ENCODE measurements at places on chromosomes 11 and 22.

- no peak for DNase-seq
Measured at GRCh38 chr11:60971520-60971919, at the start of gene CD6. TSS of gene CD6 (plus strand) at chr11:60971680. CDS start at chr11:60971866, 186 bp downstream.

- DNase-seq = no peak
Measured at GRCh38 chr11:77410076-77410827, 63.6 kb downstream of the PAK1 start.

DNA sequence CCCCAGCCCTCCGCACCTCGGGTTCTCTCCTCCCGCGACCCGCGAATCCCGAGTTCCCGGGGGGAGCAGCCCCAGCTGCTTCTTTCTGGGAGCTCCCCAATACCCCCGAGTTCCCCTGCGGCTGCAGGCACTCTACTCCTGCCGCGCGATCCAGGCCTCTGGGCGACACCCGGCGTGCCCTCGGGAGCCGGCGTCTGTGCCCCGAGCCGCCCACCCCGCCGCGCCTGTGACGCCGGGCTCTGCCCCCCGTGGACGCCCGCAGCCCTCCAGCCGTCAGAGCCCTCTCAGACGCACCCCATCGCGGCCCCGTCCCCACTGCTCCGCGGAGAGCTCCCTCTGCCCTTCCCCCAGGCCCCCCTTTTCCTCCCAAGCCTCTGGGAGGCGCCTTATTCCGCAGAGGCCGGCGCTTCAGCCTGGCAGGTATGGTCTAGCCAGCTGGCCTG is 422 bp downstream of the GLB1L2 start:
- DNase-seq = no peak

DNA sequence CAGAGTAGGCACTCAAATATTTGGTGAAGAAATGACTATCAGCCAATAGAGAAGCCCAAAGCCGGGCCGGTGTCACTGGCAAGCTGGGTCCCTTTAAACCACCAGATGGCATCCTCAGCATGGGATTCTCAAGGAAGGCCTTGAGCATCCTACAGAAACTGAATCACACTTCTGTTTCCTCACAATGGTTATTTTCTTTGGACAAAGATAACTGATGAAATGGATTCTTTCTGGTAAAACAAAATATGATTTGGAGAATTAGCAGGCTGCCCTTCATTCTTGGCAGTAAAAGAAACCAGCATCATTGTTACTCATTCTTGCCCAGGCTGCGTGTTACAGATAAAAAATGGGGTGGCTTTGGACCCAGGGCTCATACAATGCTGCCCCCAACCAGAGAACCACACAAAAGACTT is 30.3 kb upstream of the ASPHD2 start:
- peak; percentile 45 for DNase-seq

GRCh38 chr11:45967506-45967905 is 45.0 kb downstream of the LARGE2 start:
- no peak for DNase-seq

DNA sequence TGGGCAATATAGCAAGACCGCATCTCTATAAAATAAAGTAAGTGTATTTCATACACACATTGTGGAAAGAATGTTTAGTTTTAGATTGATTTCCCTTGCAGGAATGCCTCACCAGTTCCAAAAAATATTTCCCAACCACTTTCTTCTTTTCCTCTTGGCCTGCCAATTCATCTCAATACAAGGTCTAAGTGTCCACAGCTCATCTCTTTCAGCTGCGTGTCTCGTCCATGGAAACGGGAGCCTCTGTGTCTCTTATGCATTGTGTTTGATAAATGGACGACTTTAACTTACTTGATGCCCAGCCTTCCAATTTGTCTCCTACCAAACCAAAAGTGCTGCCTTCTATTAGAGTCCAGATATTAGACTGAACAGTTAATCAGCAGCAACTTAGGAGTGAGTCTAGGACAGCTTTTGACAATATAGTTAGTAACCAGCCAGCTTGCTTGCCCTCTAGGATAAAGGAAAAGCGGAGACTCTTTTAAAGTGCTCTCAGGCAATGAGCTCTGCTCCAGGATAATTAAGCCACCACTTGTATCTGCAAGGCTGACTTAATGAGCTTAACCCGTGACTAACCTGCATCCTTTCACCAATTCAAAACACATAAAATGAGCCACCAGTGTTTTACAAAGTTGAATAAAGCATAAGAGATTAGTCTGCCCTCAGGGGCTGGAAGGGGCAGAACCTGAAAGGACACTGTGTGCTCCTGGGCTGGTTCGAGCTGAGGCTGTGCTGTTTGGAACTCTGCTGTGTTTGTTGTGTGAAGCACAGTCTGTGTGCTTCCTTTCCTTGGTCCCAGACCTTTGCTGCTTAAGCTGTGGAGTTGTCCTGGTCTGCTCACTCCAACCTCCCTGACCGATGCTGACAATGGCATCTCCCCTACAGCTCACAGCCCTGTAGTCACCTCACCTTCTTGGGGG is 27.5 kb downstream of the FBXO7 start:
- DNase-seq = no peak

DNA sequence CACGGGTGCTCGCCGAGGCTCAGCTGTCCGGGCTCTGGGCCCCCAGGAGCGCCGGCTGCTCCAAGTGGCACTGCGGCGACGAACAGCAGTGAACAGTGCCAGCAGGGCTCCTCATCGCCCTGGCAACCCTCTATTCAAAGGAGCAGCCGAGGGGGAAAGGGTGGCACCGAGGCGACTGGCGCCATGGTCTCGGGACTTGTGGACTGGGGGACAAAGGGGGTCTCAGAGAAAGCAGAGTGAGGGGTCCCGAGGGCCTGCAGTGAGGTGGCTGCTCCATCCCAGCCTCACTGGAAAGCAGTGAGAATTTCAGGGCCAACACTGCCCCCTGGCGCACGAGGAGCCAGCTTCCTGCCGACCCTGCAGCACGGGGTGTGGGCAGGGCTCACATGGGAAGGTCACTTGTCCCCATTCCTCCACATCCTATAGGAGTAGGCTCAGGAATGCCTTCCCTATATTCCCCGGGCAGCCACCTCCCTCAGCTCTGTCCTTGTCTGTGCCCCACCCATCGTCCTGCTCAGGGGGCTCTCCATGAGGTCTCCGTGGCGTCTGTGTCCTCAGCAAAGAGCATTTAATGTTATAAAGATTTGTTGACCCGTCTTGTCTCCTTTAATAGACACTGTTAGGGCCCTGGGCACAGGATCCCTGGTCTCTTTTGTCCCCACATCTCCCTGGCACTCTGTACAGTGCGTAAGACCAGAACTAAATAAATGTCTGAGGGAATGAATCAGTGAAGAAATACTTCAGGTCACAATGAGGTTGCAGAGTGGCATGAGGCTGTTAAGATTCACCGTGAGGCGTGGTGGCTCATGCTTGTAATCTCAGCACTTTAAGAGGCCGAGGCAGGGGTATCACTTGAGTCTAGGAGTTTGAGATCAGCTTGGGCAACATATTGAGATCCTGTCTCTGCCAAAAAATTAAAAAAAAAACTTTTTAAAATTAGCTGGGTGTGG is 26.4 kb downstream of the LRFN4 start:
- DNase-seq = peak; percentile 79

- no peak for DNase-seq
Measured at GRCh38 chr11:36153551-36153950, 135.7 kb downstream of the COMMD9 start.
